Smooth muscle cell of trachea (primary cell): ENCODE measurements at places on chromosomes 16 and 17. TPM values are rescaled to one million over a fixed set of nuclear protein-coding genes. Genes with fewer than 3 reads are reported as not detected.

NPIPB8 gene
- total RNA-seq: 0.15 TPM in 1 of 2 replicates, not detected in the other

NCOR1 gene
- total RNA-seq: 73.9 and 90.6 TPM in 2 replicates

KCNH4 gene
- under 0.01 TPM in 1 of 2 replicates, not detected in the other for total RNA-seq

EPX gene
- not detected in 2 replicates for total RNA-seq

OR4D1 gene
- under 0.01 TPM in 1 of 2 replicates, not detected in the other for total RNA-seq

PRR35 gene
- total RNA-seq: not detected in 2 replicates

ZSCAN32 gene
- 12.2 and 14.1 TPM in 2 replicates for total RNA-seq

KIF19 gene
- total RNA-seq: under 0.01 TPM in 1 of 2 replicates, not detected in the other

TBX21 gene
- total RNA-seq: 0.15 TPM in 1 of 2 replicates, not detected in the other

OR3A3 gene
- total RNA-seq: not detected in 2 replicates

TRPV3 gene
- total RNA-seq: 1.0 and 1.7 TPM in 2 replicates

AOC3 gene
- 1.3 and 1.5 TPM in 2 replicates for total RNA-seq

HS3ST4 gene
- total RNA-seq: not detected in 2 replicates

SBK1 gene
- total RNA-seq: under 0.01 TPM in 1 of 2 replicates, not detected in the other

BCL6B gene
- 0.33 and 0.44 TPM in 2 replicates for total RNA-seq

RAB11FIP4 gene
- 0.29 and 1.2 TPM in 2 replicates for total RNA-seq

HOXB9 gene
- under 0.01 TPM in 1 of 2 replicates, not detected in the other for total RNA-seq

HOXB1 gene
- not detected in 2 replicates for total RNA-seq

KRT39 gene
- total RNA-seq: not detected in 2 replicates

PDXDC1 gene
- 78.4 and 79.1 TPM in 2 replicates for total RNA-seq

PLK1 gene
- total RNA-seq: 4.6 and 27.1 TPM in 2 replicates

C16orf92 gene
- not detected in 2 replicates for total RNA-seq

CSH1 gene
- total RNA-seq: not detected in 2 replicates

DHRS7C gene
- not detected in 2 replicates for total RNA-seq

CBFA2T3 gene
- total RNA-seq: 0.17 TPM in 1 of 2 replicates, not detected in the other

OTOP3 gene
- not detected in 2 replicates for total RNA-seq

CORO1A gene
- 0.50 and 2.6 TPM in 2 replicates for total RNA-seq

SLFN11 gene
- total RNA-seq: 70.8 and 90.3 TPM in 2 replicates

NEUROD2 gene
- not detected in 2 replicates for total RNA-seq

UTS2R gene
- 0.15 TPM in 1 of 2 replicates, not detected in the other for total RNA-seq

TM4SF5 gene
- total RNA-seq: not detected in 2 replicates

KRTAP4-9 gene
- total RNA-seq: not detected in 2 replicates

AXIN2 gene
- 1.9 and 4.3 TPM in 2 replicates for total RNA-seq

MAF gene
- total RNA-seq: 45.2 and 53.3 TPM in 2 replicates

CCR7 gene
- total RNA-seq: not detected in 2 replicates

SHISA9 gene
- total RNA-seq: under 0.01 TPM in 1 of 2 replicates, not detected in the other

PDIA2 gene
- not detected in 2 replicates for total RNA-seq

SRR gene
- total RNA-seq: 24.4 and 27.6 TPM in 2 replicates

TP53TG3F gene
- total RNA-seq: not detected in 2 replicates

CLEC3A gene
- not detected in 2 replicates for total RNA-seq

E2F4 gene
- total RNA-seq: 51.5 and 63.2 TPM in 2 replicates

VMO1 gene
- 0.83 and 1.0 TPM in 2 replicates for total RNA-seq

SLC38A8 gene
- total RNA-seq: 0.17 TPM in 1 of 2 replicates, not detected in the other

DBNDD1 gene
- total RNA-seq: 3.1 and 4.1 TPM in 2 replicates

GPR142 gene
- total RNA-seq: 1.3 TPM in 1 of 2 replicates, not detected in the other

CCDC144A gene
- 4.2 and 10.9 TPM in 2 replicates for total RNA-seq

MEFV gene
- total RNA-seq: under 0.01 and 0.15 TPM in 2 replicates

TIMP2 gene
- 176 and 207 TPM in 2 replicates for total RNA-seq

NETO2 gene
- total RNA-seq: 4.3 and 7.0 TPM in 2 replicates

RFNG gene
- 36.8 and 69.6 TPM in 2 replicates for total RNA-seq

KRTAP9-8 gene
- not detected in 2 replicates for total RNA-seq
